ENCODE measurements at places on chromosomes 12 and 14.
A peak's percentile ranks its signal among the peaks of the same experiment; 100 is the strongest.

- no peak for DNase-seq
These were observed 31.6 kb upstream of the MYBPC1 start for GRCh38 chr12:101563212-101563611.

DNA sequence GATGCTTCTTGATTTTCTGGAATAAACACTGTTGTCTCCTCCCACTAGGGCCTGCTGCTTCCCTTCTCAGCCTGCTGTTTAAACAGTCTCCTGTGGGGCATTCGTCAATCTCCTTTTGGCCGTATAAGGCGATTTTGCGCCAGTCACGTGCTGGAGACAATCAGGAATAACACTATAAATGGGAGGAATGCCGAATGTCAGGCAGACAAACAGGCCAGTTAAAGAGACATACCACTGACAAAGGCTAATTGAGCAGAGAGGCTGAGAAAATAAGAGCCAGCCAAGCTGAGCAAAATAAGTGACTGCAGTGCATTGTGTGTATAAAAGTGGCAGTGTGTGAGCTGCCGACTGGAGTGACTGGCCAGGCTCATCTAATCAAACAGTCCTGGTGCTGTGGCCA, 23.3 kb downstream of the DMAC2L start:
- DNase-seq = no peak

DNA sequence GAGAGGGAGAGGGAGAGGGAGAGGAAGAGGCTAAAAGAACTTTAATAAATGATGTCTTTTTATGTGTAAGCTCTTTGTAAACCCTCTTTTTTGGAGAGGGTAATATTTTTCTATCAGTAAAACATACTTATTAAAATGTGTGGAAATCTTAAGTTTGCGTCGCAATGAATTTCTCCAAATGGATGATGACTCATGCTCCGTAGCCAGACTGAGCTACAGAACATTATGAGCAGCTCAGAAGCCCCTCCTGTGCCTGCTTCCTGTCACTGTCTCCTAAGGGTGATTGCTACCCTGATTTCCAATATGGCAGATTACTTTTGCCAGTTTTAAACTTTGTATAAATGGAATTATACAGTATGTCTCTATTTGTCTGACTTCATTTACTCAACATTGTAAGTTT, 13.0 kb upstream of the PYGL start:
- DNase-seq = no peak

DNA sequence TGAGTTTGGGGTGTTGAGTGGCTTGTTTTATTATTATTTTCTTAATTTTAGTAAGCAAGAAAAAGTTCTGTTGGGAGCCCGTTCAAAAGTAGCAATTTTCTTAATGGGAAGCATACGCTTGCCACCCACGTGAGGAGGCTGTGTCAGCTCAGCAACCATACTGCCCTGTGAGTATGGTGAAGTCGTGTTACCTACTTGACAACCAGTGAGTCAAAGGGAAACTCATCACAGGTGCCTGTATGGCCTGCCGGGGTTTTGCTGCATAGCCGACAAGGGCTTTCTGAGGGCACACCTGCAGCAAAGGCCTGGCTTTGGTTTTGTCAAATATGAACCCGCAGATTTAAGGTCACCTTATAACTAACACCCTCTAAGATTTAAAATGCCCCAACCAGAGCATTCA, 31.1 kb downstream of the PITPNM2 start:
- DNase-seq = peak; percentile 42
